CD4-positive, alpha-beta T cell treated with Interleukin-17A for 1 hour (primary cell): ENCODE measurements at places on chromosomes 11 and 22.

DNA sequence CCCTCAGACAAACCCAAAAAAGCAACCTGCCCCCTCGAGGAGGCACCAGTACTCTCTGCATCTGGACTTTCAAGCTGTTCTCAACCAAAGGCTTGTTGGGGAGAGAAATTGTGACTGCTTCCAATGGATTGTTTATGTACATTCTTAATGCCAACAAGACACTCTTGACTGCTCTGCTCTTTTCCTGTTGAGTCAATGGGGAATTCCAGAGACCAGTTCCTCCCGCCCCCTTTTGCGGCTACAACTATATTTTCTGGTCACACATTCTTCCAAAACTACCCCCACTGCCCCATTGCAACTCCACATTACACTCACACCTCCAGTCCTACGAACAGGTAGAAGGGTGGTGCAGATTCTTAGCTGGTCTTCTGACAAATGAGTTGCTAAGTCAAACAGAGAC lies 187.0 kb downstream of the DSCAML1 start:
- no peak for DNase-seq

- no peak for DNase-seq
Observed at GRCh38 chr22:22201185-22201929, 43.2 kb upstream of the VPREB1 start.

DNA sequence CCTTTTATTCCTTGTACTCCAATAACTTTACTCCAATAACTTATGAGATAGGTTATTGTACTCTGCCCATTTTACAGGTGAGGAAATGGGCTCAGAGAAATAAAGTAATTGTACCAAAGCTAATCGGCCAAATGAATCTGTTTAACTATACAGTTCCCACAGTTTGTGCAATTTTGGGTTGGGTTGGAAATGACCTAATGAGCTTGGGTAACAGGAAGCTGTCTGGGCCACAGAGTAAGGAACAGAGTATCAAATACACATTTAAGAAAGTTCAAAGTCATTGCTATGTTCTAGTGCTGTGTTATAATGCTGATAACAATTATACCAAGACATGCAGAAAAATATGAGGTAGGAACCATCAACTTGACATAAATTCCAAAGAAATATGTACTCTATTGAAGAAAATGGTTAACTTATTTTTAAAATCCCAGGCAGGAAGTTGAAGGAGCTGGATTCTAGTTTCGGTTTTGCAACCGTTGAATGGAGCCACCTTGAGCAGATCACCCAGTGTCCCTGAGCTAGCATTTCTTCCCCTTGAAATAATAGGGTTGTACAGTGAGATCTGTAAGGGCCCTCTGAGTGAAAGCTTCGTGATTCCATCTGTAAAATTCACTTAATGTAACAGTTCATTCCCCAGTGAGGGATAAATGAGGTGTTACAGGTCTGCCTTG lies 360.9 kb upstream of the NARS2 start:
- no peak for DNase-seq

DNA sequence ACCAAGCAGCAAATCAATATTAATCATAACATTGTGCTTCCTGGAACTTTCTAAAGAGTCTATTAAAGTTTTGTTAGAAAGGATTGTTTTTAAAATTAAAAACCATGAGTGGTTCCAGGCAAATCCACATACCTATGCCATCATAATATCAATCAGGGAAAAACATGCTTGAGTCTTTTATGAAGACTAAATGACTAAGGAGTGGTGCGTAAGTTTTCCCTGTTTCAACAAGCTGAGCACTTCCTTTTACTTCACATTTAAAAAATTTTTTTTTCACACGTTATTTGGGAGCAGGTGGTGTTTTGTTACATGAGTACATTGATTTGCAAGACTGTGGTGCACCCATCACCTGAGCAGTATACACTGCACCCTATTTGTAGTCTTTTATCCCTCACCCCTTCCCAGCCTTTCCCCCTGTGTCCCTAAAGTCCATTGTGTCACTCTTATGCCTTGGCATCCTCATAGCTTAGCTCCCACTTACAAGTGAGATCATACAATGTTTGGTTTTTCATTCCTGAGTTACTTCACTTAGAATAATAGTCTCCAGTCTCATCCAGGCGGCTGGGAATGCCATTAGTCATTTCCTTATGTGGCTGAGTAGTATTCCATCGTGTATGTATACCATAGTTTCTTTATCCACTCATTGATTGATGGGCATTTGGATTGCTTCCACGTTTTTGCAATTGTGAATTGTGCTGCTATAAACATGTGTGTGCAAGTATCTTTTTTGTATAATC lies 1190.3 kb upstream of the RAG2 start:
- DNase-seq: no peak

GRCh38 chr11:120801801-120802689 lies 221.9 kb upstream of the TBCEL start:
- DNase-seq: peak; percentile 31

- DNase-seq: no peak
Observed at GRCh38 chr11:57131080-57131790, 50.5 kb upstream of the LRRC55 start.

- DNase-seq: no peak
Observed at GRCh38 chr11:8065031-8065430, 16.0 kb upstream of the TUB start.

DNA sequence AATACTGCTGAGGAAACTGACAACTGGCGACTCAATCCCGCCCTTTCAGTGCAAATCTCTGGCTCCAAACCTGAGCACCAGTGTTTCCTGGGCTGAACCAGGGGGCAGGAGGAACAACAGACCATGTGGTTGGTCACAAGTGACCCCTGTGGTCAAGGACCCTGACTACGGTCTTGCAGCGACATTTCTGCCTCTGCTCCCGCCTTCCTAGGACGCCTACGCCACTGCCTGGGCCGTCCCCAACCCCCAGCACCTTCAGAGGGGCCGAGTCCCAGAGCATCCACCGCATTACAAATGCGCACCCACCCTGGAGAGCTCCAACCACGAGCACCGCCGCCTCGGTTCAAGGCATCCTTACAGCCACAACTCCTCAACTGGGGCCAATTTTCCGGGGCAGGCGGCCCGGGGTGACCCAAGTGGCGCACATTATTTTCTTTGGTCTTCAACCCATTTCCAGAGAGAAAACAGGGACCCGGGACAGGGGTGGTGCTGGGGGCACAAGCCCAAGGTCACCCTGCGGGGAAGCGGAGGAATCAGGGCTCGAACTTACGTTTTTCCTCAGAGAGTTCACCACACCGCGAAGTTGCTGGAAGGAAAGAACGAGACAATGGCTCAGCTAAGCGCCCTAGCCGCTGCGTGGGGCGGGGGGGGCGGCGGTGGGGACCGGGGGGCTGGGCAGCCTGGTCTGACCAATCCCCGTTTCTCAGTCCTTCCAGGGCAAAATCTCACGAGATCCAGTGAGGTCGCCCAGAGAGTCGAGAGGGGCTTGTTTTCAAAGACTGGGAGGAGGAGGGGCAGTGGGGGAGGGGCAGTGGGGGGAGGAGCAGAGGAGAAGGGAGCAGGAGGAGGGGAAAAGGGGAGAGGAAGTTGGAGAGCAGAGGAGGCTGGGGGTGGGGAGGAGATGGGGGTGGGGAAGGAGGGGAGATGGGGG lies 1.8 kb downstream of the PRAME start:
- no peak for DNase-seq

DNA sequence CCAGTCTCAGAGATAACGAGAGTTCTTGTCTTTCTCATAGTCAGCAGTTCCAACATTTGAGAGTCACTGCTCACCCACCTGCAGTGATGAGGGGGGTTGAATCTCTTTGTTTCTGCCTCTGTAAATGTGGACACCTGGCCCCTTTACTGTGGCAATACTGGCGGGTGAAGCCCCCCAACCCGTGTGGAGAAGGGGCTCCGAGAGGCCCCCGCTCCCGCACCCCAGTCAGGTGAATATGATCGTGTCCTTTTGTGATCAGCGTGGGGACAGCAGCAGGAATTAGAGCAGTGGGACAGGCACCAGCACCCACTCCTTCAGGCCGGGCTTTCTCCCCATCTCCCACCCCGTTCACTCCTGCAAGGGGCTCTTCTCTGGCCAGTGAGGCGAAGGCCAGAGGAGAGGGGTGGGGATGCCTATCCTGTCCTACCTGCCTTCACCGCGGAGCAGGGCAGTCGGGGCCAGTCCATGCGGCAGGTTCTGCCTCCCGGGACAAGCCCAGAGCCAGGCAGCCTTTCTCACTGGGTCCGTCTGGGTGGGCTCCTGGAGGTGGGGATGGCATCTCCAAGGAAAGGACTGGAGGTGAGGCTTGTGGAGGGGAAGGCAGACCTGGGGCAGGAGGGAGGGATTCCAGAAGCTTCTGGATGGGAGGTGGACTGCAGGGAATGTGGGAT lies 12.7 kb upstream of the CELSR1 start:
- no peak for DNase-seq

GRCh38 chr11:126456783-126457542 lies 101.5 kb downstream of the ST3GAL4 start:
- DNase-seq: no peak

- no peak for DNase-seq
Observed at GRCh38 chr11:122398167-122398566, 257.4 kb upstream of the UBASH3B start.

DNA sequence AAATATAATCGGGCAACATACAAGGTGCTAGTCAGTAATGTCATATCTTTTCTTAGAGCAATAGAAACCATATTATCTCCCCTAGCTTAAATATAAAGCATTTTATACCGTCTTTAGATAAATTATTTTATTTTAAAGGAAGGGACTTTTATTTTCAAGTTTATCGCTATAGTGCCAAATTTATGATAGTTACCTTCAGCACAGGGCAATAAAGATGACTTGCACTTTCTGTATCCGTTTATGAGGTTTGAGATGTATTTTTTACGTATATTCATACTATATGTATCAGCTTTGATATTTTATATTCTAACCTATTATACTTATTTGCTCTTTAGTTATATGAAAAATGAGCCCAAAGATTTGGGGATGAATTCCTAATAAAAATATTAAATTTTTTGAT lies 61.6 kb upstream of the CARD18 start:
- DNase-seq: no peak

- no peak for DNase-seq
Observed at GRCh38 chr11:126336138-126336541, 19.3 kb upstream of the ST3GAL4 start.

GRCh38 chr11:70124321-70125000 lies 46.3 kb downstream of the ANO1 start:
- DNase-seq: no peak

GRCh38 chr11:79390923-79391322 lies 49.9 kb downstream of the TENM4 start:
- no peak for DNase-seq

DNA sequence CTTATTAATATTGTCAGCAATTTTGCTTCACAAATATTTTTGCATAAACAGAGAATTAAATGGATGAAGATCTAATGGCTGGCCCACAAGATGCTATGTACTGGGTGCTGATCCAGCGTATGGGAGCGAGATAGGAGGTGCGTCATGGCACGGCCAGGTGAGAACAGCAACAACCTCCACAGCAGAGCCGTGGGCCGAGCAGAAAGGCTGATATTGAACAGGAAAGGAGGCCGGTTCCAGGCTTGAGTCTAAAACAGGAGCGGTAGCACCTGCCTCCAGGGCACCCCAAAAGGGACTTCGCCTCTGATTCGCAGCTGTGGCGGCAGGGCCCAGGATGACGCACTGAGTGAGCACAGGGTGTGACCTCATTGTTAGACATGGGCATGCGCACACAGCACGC lies 1502.1 kb downstream of the TBC1D22A start:
- DNase-seq: no peak

DNA sequence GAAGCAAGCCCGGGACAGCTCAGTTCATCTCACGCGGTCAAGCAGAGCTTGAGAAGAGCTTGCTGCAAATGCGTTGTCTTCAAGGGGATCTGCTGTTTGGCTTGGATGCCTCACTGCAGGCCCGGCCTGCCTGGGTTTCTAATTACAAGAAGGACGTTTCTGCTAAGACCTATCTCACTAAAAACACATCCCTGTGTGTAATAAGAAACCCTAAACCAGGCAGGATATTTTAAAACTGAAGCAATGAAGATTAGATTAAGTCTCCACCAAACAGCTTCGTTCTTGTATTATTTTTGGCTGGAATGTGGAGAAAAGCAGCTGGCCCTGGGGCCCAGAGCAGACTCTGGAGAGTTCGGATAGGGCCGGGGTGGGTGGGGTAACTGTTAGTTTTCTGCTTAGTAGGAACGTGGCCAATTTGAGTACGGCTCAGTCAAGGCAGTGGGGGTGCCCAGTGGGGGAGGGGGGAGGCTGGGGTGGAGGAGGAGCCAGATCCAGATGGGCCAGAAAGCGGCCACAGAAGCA lies 6.0 kb downstream of the PKNOX2 start:
- no peak for DNase-seq

DNA sequence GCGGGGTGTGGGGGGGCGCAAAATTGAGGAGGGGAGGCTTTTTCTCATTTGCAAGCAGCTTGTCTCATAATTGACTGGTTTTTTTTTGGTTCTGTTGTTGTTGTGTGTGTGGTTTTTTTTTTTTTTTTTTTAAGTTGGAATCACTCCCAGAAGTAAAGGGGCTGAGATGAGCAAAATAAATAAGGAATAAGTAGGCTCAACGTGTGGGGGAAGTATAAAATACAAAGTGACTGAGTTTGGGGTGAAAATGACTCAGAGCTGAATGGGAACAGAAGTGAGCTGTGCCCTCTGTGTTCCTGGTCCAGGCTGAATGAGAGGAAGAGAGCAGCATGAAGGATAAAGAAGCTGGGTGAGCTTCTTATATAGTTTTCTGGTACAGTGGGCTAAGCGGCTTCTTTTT lies 90.0 kb downstream of the GRIK4 start:
- DNase-seq: no peak

GRCh38 chr11:60950024-60950423 lies 2.0 kb downstream of the SLC15A3 start:
- no peak for DNase-seq

GRCh38 chr11:61754534-61755482 lies 2.4 kb downstream of the MYRF start:
- DNase-seq: no peak

DNA sequence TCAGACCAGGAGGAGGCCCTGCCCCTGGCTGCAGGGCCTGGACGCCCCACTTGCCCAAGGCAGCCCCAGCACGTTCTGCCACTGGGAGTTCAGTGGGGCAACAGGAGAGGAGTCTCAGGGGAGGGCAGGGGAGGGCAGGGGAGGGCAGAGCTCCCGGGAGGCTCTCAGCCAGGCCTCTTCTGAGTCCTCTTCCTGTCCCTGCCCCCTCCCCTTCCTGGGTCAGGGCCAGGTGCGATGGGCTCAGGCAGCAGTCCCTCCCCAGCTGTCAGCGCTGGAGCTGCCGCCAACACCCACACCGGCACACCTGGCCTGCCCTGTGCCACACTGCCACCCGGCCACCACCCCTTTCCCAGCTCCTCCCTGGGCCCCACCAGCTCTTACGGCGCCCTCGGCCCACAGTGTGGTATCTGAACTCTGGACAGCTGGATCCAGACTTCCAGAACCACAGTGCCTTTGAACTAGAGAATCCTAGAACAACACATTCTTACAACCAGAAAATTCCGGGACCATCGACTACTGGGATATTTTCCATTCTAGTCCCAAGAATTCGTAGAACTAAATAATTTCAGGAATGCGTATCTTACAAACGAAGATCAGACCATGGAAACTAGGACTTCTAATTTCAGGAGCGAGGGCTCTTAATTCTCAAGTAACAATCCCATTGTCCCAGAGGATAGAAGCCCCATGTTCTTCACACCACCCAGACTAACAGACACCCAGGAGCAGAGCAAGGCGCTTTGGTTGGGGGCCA lies 21.8 kb downstream of the RPL3 start:
- DNase-seq: no peak

- DNase-seq: no peak
Observed at GRCh38 chr11:98047647-98048046, 973.1 kb upstream of the CNTN5 start.
